ENCODE measurements at places on chromosomes 2 and 18.
A peak's percentile ranks its signal among the peaks of the same experiment; 100 is the strongest.

DNA sequence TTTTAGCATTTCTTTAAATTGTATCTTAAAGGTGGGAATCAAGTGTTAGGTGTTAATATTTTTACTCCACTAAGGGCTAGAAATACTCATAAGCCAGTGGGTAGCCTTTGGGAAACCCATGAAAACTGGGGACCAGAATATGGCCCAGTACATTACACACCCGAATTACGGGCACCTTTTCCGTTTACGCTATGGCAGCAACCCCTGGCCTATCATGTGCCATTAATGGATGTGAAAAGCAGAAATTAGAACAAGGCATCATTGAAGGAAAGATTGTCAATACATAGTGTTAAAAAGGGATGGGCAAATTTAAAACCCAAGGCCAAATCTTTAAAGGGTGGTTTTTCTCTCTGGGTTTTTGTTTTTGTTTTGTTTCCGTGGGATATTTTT is 781 bp downstream of the FARP2 start:
- DNase-seq: peak; percentile 34

DNA sequence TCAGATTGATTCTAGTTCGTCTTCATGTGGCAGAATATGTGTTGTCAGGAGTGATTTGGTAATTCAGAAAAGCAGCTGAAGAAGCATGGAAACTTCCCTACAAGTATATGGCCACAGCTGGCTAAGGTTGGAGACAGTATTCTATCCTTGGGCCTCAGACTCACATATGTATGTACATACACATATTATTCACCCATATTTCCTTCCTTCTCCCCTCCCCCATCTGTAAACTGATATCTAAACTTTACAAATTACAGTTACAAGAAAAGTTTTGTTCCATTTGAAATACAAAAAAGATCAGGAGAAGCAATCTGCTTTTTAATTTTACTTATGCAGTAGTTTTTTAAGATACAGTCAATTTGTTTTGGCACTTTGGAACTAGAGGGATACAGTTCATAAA is 3.1 kb downstream of the SP3 start:
- DNase-seq: no peak

DNA sequence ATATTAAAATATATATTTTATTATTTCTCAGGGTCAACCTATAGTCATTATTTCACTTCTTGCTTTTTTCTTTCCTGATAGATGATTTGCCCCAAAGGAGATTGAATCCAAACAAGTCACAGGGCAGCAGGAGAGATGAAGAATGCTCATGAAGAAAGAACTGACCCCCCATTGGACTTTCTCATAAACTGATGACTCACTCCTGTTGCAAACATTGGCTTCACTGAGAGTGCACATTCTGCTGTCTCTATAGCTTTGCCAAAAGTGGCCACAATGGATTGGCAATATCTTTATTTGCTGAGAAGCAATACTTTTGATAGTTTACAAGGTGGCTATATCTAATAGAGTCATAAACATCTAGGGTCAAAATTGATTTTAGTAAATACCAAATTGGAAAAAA is 55.9 kb upstream of the ZNF385B start:
- no peak for DNase-seq

GRCh38 chr2:101771910-101772321 is 74.4 kb downstream of the MAP4K4 start:
- DNase-seq: no peak

GRCh38 chr2:112884869-112885505 is 26.0 kb upstream of the IL37 start:
- DNase-seq: no peak

DNA sequence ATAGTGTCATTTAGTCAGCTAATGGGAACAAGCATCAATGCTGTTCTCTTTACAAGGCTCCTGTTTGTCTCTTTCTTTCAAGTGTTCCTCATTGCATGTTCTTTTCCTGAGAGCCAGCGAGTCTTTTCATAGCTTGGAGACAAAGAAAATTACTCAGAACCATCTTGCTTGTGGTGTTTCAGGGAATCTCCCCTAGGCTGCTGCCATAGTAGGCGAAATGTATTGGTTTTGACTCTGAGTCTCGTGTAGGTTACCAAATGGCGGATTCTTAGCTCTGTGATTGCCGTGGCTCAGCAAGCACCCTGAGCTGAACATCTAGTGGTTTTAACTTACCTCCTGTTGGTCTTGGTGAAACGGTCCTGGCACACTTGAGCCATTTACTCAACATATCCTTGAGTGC is 68.7 kb downstream of the RHBDD1 start:
- no peak for DNase-seq

DNA sequence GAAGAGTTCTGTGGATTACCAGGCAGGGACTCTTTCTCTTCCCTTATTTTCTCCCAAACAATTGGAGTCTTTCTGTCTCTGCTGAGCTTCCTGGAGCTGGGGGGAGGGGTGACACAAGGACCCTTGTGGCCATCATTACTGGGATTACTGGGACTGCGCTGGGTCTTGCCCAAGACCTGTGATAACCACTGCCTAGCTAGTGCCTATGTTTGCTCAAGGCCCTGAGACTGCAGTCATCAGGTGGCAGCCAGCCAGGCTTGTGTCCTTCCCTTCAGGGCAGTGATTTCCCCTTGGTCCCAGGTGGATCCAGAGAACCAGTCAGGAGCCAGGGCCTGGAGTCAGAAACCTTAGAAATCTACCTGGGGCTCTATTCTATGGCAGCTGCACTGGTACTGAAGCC is 355.6 kb downstream of the PARD3B start:
- DNase-seq: no peak

DNA sequence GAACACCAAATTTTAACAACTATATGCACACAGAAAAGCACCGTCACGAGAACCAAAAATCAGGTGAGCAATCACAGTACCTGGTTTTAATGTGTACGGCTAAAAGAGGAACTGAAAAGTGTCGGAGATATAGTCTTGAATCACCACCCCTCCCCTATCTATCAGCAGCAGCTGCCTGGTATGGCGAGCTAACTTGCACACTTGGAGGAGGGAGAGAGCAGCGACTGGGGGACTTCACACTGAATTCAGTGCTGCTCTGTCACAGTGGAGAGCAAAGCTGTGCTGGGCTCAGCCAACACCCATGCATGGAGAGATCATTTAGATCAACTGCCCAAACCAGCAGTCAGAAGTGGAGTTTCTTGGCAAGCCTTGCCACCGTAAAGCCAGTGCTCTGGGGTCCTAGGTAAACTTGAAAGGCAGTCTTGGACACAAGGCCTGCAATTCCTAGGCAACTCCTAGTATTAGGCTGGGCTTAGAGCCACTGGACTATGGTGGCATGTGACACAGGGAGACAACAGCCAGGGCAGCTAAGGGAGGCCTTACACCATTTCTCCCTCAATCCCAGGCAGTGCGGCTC is 89.2 kb upstream of the CD226 start:
- DNase-seq: no peak

DNA sequence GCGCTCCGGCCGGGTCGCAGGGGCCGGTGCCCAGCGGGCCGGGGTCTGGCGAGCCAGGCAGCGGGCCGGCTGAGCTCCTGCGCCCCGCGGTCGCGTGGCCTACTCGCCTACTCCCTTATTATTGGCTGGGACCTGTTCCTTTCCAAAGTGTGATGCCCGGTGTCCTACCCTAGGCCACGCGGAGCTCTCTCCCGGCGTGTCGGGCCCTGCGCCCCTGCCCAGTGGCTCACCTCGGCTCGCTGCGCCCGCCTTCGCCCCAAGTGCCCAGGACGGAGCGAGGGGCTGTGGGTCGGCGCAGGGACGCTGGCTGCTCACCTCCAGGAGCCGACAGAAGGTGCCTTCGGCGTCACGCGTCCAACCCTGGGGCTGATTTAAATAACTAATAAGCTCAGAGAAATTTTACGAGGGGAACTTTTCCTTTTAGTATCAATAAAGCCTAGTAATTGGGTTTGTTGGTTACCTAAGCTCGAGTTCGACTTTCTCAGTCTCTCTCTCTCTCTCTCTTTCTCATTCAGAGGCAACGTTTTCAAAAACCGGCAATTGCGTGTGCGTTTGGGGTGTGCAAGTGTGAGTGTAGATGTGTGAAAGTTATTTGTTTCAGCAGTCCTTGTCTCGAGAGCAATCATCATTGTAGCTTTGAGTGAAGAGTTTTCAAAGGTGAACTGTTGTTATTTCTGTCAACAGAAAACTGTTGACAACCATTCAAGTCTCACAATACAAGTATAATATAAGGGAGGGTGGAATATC is 7.0 kb upstream of the SATB2 start:
- no peak for DNase-seq

DNA sequence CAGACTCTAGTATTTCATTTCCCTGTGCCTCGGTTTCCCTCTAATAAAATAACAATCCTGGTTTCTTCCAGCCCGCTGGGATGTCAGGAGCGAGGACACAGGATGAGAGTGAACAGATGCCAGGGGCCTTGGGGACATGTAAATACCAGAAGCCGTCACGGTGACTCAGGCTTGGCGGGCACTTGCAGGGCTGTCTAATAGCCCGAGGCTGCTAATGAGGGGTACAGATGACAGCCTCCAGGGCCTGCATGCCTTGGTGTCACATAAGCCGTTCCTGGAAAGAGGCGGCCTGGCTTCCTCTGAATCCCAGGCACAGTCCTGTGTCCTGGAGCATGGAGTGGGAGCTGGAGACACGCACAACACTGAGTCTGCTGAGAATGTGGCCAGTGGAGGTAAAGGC is 28.2 kb downstream of the HS1BP3 start:
- no peak for DNase-seq

Measured in NCI-H526 (cell line).